ENCODE measurements at places on chromosomes 12 and 14.
A peak's percentile ranks its signal among the peaks of the same experiment; 100 is the strongest.

DNA sequence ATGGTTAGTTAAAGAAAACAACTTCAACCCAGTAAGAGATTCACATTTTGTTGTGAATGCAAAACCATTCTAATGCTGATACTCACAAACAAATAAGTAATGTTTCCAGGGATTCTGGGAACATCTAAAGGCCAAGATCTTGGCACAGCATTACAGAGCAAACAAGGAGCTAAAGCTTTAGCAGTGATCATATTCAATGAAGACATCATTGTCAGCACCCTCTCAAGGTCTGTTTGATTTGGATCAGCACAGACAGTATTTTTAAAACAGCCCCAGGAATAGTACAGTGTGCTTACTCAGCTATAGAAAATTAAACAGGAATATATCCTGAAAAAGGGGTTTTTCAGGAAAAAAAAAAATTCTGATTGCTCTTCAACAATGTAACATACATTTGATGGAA lies 71.4 kb downstream of the TMEM260 start:
- DNase-seq, result no peak

DNA sequence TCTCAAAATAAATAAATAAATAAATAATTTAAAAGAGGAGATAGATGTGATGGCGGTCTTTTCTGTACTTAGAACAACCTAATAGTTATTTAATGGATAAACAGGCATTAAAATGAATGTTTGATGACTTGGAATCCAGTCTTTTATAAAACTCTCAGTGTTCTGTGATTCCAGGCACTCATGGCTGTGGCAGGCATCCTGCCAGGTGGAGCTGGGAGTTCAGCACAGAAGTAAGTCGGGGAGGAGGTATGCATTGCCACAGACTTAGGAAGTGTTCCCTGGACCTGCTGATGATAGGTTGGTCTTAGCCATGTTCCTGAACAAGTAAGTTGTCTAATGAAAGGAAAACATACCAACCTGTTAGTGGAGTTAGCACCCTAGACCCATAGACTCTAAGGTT lies 126.3 kb downstream of the CACNA1C start:
- no peak for DNase-seq

DNA sequence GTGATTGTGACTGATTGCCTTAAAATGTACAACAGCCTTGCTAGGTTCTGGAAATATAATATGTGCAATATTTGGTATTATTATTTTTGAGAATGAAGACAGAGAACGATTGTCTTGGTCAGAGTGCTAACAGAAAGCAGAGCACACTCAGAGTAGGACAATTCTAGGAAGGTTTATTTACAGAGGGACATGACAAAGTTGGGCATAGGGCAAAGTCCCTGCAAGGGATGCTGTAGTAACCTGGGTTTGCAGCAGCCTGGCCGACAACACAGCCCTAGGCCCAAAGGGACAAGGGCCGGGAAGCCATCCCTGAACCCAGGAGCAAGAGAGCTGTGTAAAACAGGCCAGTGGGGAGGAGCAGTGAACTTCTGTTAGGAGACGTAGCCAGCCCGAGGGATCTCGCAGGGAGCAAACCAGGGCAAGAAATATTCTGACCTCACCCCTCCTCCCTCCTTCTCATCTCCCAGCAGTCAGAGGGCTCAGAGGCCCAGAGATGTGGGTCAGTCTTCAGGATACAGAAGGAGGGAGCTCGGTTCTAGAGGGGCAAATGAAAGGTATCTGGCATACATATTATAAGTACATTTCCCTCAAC lies 51.0 kb upstream of the FERMT2 start:
- no peak for DNase-seq

- no peak for DNase-seq
Measured at GRCh38 chr14:57560681-57561080, 67.0 kb upstream of the CCDC198 start.

GRCh38 chr14:56133547-56133946 lies 15.3 kb downstream of the PELI2 start:
- DNase-seq, result no peak

DNA sequence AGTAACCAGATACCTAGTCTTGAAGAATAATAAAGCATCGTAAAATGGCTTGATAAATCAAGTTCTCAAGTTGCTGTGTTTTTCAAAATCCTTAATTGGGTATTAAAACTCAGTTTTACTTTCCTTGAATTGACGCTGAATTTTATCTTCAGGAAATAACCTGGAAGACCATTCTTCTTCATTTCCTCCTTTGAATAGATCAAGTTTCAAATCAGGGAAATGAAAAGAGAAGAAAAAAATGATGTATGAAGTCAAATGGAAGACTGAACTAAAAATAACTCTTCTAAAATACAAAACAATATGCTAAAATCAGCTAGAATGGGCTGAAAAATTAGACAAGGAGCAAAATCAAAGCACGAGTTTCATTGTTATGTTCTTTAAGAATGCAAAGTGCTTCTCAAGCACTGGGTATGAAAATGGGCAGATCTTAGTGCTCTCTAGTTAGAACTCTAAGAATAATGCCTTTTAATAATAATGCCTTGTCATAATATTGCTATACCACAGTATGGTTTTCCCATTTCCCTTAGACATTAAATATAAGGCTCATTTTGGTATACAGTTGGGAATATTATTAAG lies 54.6 kb upstream of the CLEC14A start:
- DNase-seq, result no peak

DNA sequence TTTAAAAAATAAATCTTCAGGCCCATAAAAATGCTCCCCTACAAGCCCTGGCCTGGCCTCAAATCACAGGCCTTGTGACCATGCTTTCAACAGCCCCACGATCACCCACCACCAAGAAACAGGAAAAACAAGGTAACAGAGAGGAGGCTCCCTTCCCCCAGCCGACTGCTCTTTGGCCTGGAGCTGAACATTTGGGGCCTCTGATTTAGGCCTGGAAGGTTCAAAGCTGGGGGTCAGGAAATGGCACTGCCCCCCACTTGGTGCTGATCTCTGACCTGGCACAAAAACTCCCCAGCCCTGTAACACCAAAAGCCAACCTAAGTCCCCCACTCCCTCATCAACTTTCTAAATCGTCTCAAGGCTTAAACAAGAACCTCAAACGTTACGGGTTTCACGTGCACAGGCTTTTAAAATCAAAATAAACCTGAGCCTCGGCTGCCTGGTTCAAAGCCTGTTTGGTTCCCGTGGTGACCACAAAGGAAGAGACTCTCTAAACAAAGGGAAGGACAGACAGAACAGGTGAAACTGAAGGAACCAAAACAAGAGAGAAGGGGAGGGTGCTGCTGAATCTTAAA lies 9.0 kb downstream of the ACTN1 start:
- DNase-seq, result peak; percentile 91

- DNase-seq, result no peak
Measured at GRCh38 chr14:50335989-50336824, 24.1 kb downstream of the DMAC2L start.
